ENCODE measurements at places on chromosomes 12 and 14.

GRCh38 chr12:46553911-46554310 is 181.3 kb upstream of the SLC38A2 start:
- DNase-seq = no peak

DNA sequence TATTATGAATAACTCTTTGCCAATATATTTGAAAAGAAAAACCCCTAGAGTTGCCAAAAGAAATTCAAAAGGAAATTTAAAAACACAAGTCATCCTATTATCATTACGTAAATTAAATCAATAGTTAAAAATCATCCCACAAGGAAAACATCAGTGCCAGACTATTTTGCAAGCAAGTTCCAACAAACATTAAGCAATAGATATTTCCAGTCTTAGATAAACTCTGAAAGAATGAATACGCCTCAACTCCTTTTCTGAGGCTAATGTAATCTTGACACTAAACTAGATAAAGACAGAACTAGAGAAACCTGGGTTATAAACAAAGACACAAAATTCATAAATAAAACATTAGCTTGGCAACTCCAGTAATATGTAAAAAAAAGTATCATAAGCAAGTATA is 245.9 kb downstream of the FOXN3 start:
- no peak for DNase-seq

DNA sequence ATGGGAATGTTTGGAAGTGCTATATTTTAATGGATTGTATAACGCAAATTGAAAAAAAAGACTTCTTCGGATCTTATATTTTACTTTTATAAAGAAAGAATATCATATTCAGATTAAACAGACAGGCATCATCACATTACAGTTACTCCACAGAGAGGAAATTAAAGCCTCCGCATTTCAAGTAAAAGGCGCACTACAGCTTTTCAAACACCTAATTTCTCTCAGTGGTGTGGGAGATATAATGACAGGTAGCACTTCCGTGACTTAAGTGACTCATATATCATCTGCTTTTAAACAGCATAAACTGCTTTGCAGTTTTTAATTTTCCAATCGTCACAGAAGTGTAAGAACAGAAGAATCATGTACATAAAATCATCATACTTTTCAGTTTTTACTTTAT is 751.4 kb downstream of the FSCB start:
- DNase-seq = no peak

GRCh38 chr12:125081427-125081826 is 16.2 kb downstream of the AACS start:
- DNase-seq = peak; percentile 93

GRCh38 chr12:112979041-112979680 is 842 bp downstream of the OAS2 start:
- DNase-seq = no peak

Measured in NCI-H1105 (cell line).